Stromal cell of bone marrow (primary cell): ENCODE measurements at places on chromosomes 13 and 19.
A peak's percentile ranks its signal among the peaks of the same experiment; 100 is the strongest.

- DNase-seq, result no peak
Measured at GRCh38 chr13:112900226-112900600, 68.8 kb upstream of the MCF2L start.

DNA sequence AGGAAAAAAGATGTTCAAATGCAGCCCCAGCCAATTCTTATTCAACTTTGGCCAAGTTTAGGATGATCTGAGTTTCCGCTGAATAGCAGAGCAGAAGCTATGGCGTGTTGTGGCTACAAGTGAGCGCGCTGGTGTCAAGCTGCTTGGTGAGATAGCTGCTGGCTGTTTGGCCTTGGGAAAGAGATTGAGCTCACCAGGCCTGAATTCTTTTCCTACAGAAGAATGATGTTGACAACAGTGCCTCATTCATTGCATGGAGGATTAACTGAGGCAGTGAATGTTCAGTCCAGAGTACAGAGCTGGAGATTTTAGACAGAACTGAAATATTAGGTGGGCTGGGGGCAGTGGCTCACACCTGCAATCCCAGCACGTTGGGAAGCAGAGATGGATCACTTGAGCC, 31.5 kb upstream of the MAP3K10 start:
- DNase-seq, result no peak

DNA sequence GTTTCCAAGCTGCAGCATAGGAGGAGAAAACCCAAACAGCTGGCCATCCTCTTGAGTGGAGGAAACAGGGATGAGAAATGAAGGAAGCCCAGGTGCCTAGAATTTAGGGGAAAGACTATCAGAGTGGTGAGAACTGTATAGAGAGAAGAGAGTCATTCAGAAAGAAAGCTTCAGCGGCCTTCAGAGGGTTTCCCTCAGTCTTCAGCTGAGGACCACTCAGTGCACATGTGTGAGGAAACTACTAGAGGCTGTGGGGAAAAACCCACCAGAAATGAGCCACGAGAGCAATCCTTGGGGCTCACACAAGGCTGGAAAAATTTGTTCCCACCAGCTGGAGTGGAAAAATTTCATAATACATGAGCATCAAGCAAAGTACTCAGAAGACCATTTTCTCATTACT, 35.2 kb upstream of the CPB2 start:
- no peak for DNase-seq

DNA sequence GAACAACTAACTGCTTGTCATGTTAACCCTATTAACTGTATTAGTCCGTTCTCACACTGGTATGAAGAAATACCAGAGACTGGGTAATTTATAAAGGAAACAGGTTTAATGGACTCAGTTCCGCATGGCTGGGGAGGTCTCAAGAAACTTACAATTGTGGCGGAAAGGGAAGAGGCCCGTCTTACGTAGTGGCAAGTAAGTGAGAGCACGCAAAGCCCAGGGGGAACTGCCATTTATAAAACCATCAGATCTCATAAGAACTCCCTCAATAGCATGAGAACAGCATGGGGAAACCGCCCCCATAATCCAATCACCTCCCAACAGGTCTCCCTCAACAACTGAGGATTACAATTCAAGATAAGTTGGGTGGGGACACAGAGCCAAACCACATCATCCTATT, 34.7 kb downstream of the PHF11 start:
- no peak for DNase-seq

DNA sequence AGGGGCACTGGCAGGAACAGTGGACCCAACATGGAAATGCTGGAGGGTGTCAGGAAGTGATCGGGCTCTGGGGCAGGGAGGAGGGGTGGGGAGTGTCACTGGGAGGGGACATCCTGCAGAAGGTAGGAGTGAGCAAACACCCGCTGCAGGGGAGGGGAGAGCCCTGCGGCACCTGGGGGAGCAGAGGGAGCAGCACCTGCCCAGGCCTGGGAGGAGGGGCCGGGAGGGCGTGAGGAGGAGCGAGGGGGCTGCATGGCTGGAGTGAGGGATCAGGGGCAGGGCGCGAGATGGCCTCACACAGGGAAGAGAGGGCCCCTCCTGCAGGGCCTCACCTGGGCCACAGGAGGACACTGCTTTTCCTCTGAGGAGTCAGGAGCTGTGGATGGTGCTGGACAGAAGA, 4.1 kb downstream of the KLK2 start:
- DNase-seq, result no peak

DNA sequence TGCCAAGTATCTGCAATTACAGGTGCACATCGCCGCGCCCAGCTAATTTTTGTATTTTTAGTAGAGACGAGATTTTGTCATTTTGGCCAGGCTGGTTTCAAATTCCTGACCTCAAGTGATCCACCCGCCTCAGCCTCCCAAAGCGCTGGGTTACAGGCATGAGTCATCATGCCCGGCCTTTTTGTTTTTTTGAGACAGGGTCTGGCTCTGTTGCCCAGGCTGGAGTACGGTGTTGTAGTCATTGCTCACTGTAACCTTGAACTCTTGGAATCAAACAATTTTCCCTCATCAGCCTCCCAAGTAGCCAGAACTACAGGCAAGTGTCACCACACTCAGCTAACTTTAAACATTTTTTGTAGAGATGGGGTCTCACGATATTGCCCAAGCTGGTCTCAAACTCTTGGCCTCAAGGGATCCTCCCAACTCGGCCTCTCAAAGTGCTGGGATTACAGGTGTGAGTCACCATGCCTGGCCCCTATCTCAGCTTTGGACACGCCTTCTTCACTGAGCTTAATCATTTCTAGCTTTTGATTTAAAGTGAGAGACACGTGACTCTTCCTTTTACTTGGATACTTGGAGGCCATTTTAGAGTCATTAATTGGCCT, 4.0 kb upstream of the IRGC start:
- DNase-seq, result no peak

DNA sequence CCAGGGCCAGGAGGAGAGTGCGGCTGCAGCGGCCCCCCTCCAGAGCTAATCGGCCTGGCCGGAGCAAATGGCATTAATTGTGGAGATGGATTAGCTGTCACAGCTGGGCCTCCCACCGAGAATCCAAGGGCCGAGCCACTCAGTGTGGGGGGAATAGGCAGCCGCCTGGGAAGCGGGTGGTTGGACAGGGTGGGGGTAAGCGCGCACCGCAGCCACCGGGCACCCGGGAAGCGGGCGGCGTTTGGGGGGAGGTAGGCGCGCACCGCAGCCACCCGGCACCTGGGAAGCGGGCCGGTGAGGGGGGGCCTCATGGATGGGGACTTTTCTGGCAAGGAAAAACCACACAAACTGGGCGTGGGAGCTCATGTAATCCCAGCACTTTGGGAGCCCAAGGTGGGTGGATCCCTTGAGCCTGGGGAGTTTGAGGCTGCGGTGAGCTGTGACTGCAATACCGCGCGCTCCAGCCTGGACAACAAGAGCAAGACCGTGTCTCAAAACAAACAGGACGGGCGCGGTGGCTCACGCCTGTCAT, 9.7 kb downstream of the R3HDM4 start:
- no peak for DNase-seq

DNA sequence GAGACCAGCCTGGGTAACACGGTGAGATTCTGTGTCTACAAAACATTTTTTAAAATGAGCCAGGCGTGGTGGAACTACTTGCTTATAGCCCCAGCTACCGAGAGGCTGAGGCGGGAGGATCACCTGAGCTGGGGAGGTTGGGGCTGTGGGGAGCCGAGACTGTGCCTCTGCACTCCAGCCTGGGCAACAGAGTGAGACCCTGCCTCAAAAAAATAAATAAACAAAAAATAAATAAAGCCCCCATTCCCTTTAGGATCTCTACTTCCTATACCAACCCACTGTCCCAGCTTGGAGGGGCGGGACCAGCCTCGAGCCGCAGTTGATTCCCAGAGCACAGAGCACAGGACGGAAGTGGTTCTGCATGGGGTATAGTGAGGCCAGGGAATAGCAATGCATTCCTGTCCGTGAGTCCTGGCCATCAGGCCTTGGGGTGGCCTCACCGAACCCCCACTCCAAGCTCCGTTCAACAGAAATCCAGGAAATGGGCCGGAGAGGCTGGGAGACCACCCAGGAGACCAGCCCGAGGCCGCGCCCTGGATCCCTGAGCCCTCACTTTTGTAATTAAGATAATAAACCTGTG, 4.9 kb upstream of the PTBP1 start:
- DNase-seq, result no peak

GRCh38 chr13:80030491-80030890, 310.4 kb downstream of the SPRY2 start:
- no peak for DNase-seq

DNA sequence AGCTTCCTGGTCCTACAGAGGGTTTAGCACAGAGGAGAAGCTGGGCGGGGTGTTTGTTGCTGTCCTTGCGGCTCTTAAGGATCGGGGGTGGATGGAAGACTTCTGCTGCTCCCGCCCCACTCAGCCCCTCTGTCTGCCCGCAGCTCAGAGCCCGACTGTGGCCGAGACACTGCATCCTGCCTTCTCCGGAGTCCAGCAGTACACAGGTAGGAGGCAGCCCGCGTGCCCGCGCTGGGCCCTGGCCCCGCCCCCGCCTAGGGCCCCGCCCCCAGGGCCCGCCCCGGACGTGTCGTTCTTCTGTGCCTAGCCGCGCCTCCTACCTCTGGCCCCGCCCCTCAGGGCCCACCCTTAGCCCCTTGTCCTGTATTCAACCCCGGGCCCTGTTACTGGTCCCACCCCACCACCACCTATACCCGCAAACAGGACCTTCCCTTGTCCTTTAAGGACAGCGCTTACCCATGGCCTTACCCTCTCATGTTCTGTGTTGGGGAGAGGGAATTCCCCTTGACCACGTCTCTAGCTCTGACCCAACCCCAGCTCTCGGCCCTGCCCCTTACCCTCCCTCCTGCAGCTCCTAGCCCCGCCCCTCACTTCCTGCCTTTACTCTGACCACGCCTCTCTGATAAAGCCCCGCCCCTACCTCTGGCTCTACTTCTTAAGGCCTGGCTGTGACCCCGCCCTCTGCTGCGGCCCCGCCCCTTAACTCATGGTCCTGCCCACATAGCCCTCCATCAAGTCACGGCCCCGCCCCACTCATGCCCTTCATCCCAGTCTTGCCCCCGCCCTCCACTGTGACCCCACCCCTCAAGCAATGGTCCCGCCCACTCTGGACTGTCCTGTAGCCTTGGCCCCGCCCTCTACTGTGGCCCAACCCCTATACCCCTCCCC, 60.5 kb downstream of the CELF5 start:
- DNase-seq, result no peak

- DNase-seq, result no peak
Measured at GRCh38 chr13:68690567-68690966, 1417.1 kb upstream of the ATXN8OS start.

- DNase-seq, result no peak
Measured at GRCh38 chr19:33110137-33110910, 21.6 kb upstream of the WDR88 start.

DNA sequence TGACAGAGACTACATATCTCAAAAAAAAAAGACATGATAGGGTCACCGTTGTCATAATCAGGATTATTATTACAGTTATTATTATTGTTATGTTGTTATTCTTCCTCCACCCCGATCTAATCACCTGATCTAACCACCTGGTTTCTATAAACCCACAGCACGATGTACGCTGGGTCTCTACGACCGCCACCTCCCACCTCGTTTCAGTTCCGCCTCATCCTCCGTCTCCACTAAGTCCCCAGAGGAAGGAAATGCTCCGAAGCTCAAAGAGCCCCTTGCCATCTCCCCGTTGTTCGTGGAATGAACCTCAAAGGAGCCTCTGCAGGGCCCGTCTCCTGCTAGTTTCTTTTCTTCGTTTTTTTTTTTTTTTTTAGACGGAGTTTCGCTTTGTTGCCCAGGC, 15.9 kb upstream of the MEIS3 start:
- no peak for DNase-seq

GRCh38 chr19:46637224-46637623, 1.2 kb upstream of the GNG8 start:
- no peak for DNase-seq

DNA sequence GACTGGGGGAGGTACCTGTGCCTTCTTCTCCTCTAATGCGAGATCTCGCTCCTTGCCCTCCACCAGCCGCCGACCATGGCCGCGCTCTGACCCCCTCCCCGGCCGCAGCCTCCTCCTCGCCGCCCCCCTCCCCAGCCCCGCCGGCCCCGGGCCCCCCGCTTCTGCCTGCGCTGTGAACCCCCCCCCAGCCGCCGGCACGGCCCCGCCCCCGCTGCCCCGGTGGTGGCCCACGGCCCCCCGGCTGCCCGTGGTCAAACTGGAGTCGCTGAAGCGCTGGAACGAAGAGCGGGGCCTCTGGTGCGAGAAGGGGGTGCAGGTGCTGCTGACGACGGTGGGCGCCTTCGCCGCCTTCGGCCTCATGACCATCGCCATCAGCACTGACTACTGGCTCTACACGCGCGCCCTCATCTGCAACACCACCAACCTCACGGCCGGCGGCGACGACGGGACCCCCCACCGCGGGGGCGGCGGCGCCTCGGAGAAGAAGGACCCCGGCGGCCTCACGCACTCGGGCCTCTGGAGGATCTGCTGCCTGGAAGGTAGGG, at the start of gene CACNG8:
Gene CACNG8 (plus strand): TSS at position 51 of the 545 bp plus-strand sequence.
- no peak for DNase-seq

DNA sequence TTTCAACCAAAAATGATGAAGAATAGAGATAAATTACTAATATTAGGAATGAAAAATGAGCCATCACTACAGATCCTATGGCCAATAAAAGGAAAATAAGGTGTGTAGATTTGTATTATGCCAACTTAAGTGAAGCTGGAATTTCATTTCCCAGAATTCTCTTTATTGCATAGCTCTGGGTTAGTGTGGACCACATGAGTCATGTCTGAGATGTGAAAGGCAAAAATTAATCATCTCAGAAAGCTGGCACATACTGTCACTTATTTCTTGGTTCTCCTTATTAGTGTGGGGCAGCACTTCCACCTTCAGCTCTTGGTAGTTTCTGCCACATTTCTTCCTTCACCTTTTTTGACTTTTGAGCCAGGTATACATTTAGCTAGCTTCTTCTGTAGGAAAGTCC, 82.6 kb downstream of the KATNAL1 start:
- DNase-seq, result peak; percentile 7

DNA sequence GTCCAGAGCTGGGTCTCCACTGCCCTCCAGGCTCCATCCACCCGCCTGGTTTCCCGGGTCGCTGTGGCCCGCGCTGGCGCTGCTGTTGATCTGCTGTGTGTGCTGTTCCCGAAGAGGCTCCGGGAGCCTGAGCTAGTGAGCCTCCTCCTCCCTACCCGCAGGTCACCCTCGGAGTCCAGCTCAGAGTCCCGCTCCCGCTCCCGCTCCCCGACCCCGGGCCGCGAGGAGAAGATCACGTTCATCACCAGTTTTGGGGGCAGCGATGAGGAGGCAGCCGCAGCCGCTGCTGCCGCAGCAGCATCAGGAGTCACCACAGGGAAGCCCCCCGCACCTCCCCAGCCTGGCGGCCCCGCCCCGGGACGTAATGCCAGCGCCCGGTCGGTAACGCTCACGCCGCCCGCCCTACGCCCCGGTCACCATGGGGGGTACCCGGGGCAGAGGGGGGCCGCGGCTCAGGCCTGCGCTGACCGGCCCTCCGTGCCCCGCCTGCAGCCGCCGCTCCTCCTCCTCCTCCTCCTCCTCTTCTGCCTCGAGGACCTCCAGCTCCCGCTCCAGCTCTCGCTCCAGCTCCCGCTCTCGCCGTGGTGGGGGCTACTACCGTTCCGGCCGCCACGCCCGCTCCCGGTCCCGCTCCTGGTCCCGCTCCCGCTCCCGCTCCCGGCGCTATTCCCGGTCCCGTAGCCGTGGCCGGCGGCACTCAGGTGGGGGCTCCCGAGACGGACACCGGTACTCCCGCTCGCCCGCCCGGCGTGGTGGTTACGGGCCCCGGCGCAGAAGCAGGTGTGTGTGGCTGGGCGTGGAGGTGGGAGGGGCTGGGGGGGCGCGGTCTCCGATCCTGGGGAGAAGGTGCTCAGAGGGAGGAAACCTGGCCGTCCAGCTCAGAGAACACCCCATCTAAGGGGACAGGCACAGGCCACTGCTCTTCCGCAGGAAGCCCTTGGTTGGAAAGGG, 12.2 kb downstream of the ZNF296 start:
- DNase-seq, result no peak
